Bronchial epithelial cell (primary cell): ENCODE measurements at places on chromosomes 2 and 18.

DNA sequence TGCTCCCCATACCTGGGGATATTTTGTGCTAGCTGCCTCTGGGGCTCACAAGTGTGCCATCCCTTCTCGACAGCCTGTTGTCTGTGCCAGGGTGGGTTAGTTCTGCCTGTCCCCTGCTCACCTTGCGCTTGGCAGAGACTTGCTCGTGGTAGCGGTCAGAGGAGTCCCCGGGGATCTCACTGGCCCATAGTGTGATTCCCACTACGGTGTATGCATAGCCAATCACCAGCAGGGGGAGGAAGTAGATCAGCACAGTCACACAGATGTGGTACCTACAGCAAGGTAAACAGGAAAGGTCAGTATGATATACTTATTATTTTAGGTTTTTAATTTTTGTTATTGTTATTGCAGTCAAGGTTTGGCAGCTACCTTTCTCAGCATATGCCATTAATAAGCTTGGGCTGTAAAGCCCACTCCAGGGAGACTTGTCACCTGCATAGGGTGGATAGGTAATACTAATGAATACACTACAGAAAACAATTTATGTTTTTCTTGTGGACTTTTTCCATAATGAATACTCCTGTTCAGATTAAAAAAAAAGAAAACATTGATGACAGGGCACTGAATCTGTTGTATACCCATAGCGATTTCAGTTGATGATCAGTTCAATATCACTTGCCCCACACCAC lies 95.2 kb downstream of the POLE4 start:
- peak; percentile 56 for DNase-seq

GRCh38 chr18:57469884-57470283 lies 34.7 kb downstream of the ONECUT2 start:
- no peak for DNase-seq

DNA sequence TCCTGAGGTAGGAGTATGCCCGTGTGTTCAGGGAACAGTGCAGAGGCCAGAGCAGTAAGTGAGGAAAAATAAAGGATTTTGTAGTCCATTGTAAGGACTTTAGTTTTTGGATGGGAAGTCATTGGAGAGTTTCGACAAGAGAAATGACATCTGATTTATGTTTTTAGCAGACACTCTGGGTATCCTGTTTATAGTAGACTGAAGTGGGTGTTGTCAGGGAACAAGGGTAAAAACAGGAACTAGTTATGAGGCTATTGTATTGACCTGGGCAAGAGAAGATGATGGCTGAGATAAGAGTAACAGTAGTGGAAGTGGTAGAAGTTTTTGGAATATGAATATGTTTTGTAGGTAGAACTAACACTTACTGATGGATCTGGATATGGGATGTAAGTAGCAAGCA lies 59.8 kb downstream of the GTF2A1L start:
- no peak for DNase-seq

DNA sequence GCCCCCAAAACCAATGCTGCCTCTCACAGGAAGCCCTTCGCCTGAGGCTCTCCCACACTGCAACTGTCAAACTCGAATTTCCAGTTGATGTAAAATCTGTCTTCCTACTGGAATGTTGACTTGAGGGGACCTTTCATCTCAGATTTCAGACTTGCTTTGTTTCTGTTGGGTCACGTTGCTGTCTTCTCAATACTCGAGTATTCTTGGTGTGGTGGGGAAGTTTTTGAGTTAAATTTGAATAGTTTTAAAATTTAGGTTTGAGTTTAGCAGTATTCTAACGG lies 50.8 kb downstream of the AGAP1 start:
- DNase-seq, result peak; percentile 24

GRCh38 chr2:225773148-225773547 lies 373.6 kb downstream of the NYAP2 start:
- DNase-seq, result no peak

DNA sequence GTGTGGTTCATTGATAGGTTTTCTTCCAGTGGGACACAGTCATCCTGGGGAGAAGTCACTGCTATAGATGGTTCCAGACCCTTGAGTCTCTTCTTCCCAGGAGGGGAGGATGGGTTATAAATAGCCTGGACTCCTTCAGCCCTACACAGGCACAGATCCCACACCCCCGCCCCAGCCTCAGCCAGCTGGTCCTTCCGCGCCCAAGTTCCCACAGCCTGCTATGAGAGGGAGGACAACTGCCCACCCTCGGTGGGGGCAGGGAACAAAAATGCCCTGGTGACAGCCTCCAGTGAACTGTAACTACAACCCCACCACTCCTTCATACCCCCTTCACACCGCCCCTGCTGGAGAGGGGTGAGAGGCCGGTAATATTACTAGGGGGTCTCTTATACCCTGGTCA lies 3.2 kb downstream of the ZBTB7C start:
- DNase-seq, result no peak

DNA sequence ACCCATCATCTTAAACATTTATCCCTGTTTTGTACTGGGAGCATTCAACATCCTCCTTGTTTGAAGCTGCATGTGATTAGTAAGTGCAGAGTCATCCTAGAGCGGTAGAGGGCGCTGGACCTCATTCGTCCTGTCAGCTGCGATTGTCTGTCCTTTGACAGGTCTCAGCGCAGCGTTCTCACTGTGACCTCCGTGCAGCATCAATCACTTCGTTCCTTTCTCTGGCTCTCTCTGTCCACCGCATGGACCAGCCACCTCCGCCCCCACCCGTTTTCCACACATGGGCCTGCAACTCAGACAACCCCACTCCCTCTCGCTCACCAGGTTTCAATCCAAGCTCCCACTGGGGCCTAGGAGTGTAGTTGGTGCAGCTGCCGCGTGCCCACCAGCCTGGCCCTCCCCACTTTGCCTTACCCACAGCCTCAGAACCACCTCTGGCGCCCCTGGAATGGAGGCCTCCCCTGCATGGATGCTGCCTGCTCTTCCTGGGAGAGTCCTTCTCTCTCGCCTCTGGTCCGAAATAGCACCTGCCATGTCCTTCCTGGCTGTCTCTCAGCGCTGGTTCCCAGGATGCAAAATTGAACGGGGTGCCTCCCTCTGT lies 90.5 kb downstream of the NDUFA10 start:
- DNase-seq, result peak; percentile 30

- DNase-seq, result no peak
These were observed 418.8 kb downstream of the SUCLG1 start for GRCh38 chr2:84040281-84040680.

DNA sequence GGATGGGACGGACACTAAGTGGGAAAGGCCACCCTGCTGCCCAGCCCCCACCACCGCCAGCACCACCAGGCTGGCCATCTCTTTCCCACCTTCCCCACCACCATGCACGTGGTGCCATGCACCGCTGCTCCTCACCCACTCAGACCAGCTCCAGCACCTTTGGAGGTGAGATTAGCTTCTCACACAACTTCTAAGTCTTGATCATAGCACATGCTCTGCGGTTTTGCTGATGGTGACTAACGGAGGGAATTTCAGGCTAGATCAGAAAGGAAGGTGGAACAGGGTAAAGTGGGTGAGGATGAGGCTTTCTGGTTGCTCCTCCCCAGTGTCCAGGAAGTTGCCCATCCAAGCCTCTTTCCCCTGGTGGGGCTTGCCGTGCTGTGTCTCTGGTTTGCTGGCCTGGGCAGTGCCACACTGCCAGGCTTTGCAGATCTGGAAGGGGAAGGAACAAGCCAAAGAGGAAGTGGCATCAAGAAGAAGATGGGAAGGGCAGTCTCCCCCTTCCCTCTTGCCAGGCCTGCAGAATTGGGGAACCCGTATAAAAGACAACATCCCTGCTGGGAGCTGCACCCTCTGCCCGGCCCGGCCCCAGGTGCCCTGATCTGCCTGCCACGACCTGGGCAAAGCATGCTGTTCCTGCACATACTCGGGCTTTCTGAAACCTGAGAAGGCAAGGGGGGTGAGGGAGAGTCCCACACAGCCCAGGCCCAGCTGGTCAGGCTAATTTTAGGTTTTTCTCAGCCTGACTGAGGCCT lies 44.3 kb upstream of the CAB39 start:
- peak; percentile 66 for DNase-seq

- DNase-seq, result no peak
These were observed 378.3 kb downstream of the EN1 start for GRCh38 chr2:118469103-118469502.

DNA sequence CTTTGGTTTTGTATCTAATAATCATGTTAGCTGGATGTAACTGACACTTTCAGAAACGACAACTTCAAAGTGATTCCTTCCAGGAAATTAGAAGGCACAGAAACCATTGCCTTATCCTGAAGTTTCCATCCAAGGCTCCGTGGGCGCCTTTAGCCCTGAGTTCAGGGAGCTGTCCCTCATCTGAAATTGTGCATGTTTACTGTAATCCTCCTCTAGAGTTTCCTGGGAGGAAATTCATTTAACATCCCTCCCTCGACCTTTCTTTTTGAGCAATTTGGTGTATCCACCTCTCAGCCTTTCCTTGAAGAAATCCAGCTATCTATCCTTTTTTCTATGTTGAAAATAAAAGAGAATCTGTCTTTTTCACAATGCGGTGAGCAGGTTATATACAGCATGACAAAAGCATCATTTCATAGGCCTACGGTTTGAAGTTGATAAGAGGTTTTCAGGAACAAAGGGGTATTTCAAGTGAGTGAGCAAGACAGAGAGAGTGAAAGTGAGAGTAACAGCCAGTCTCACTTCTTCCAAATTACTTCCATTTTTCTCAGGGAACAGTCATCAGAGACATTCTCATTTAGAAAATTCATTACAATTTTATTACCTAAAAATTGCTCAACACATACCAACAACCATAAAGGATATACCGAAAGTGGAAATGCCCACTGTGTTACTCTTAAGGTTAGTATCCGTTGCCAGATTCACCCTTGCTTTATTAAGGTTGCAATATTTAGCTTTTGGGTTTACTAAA lies 167.3 kb downstream of the MREG start:
- no peak for DNase-seq

- peak; percentile 91 for DNase-seq
These were observed 75.3 kb downstream of the VSNL1 start for GRCh38 chr2:17615728-17616351.

- DNase-seq, result peak; percentile 51
These were observed 56.1 kb downstream of the RHBDD1 start for GRCh38 chr2:226891780-226892590.

DNA sequence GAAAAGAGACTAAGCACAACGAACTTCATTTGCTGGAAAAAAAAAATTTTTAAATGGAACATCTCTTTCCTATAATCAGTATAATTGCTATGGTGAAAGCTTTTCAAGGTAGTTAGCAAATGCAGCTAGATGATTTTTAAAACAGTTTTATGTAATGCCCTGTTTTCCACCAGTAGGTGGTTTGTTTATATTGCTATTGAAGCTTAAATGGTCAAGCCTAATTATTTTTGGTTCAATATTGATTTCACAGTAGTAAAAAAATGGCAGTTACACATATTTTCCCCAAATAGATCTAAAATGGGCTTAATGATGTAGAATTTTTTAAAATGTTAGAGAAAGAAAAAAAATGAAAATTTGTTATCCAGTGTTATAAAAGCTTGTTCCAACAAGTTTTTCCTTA lies 70.2 kb downstream of the CDH19 start:
- no peak for DNase-seq
